ENCODE measurements at places on chromosomes 13 and 19.

GRCh38 chr13:71590654-71591148, 276.3 kb downstream of the DACH1 start:
- no peak for DNase-seq

- no peak for DNase-seq
Measured at GRCh38 chr13:85383291-85383690, 415.9 kb downstream of the SLITRK6 start.

GRCh38 chr19:21221693-21222092, 79.9 kb downstream of the ZNF431 start:
- no peak for DNase-seq

DNA sequence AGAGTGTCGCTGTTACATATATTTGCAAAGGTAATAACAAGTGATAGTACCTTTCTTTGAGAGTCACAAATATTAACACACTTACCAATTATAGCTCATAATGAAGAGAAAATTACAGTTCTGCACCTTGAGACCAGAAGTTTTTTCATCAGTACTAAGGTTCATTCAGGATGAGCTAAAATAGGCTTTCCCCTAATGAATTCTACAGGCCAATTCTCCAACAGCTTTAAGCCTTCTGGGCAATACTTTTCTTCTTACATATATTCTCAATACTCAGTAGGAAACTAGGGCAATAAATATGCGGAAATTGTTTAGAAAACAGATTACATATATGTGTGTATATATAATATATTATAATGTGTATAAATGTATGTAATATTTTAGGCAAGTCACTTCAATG, 2672.8 kb upstream of the PCDH20 start:
- DNase-seq, result no peak

DNA sequence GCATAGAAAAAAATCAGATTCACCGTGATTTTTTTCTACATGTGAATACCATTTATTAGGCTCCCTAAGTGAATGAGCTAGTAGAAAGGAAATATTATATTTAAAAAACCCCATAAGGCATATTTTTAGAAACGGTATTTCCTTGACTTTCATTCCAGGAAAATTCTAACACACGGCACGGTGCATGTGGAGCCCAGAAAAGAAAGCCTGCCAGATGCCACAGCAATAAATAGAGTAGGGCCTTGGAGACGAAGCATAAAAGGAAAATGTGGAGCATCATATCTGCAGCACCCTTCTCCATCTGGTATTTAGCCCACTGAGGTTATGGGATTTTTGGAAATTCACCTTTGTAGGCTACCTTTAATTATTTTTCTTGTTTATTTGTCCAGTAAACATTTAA, 314.4 kb downstream of the ENOX1 start:
- DNase-seq, result no peak

DNA sequence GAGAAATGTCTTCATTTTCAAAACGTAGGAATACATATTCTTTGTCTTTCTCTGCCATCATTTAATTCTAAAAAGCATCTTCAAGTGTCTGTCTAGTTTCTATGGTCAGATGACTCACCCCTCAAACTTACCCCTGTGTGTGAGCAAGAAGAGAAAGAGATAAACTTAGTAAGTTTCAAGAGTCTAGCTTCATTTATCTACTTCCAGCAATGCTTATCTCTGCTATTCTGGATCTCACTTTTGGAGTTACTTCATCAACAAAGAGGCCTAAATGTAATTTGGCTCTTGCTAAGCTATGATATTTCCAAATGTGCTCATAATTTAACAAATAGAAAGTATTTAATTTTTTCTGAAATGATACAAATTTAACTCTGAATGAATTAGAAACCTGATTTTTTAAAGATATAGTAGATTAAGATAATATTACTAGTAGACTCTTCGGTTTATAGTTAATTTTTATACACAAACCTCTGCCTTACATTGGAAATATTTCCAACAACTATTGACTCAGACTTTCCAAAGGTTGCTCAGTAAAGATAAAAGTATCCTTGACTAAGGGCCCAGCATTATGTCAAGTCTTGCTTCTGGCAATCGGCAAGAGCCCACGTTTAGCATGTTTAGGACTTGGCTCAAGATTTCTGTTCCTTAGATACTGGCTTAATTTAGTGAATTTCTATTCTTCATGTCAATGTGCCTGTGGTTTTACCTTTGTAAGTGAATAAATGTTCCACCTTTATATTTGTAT, 1511.0 kb upstream of the SLC10A2 start:
- DNase-seq, result peak; percentile 11

DNA sequence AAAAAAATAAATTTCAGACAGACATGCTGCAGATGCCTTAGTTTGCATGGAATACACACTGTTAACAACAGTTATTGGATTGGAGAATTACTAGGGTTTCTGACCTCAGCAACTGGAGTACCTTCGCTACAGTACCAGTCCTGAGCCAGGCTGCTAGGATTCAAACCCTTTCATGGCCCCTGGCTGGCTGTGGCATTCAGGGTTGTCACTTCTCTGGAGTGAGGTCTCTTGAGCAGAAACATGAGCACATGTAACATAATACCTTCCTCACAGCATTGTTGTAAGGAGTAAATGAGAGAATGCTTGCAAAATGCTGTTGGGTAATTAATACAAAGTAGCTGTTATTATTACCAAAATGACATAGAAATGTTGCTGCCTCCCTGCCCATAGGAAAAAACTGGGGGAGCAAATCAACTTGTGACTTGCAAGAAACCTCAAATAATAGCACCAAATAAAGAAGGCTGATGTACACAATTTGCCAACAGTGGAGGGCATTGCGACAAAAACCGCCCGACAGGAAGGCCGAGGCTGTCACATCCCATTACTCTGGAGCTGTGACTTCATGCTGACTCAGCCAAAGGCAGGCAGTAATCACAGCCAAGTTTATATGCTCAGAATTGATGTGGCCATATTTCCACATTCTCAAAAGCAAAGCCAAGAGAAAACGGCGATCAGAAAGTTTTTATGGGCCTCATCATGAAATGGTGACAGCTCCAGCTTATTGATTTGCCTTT, 100.4 kb downstream of the RFC3 start:
- peak; percentile 72 for DNase-seq

DNA sequence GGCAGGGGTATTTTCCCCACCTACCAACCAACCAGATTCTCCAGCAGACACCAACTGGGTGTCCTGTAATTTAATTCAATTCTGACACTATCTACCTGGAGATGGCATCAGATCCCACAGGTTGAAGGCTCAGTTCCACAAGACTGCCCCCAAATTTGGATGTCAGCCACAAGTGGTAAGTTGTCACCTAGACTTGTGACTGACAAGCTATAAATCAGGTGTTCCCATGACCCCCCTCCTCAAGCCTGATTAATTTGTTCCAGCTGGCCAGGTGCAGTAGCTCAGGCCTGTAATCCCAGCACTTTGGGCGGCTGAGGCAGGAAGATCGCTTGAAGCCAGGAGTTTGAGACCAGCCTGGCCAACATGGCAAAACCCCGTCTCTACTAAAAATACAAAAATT, 10.6 kb upstream of the HAUS5 start:
- no peak for DNase-seq

DNA sequence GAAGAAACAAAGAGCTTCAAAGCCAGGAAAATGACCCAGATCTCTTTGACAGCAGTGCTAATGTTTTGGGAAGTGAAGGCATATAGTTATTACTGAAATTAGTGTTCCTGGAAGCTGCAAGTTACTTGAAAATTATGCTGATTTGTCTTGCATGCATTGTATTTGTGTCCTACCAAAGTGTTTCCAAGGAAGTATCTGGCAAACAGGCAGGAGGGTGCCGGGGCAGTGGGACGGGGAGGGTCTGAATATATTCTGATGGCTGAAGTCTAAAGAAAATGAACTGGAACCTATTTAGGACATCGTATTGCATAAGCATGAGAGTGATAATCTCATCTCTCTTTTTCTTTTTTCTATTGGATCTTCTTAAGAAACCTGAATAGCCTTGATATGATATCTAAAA, 9.0 kb downstream of the RNASEH2B start:
- no peak for DNase-seq

DNA sequence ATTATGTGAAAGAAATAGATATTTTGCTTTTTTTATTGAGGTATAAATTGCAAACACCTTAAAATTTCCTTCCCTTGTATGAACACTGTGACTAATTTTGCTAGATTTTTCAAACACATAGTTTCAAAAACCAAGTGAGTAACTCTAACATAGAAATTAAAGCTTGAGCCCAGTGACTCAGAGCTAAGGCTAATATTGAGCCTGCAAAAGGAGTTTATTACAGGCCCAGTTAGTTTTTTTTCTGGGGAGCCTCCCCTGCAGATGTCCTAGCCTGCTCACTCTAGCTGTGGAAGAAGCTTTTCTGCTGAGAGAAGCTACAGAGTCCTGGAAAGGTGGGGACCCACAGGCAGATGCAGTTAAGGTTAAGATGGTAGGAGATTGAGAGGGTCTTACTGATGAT, 3.4 kb downstream of the ZNF430 start:
- no peak for DNase-seq

GRCh38 chr13:28093881-28094280, 6.5 kb downstream of the FLT3 start:
- DNase-seq, result no peak

- DNase-seq, result no peak
Measured at GRCh38 chr13:81406022-81406421, 1065.1 kb upstream of the SPRY2 start.

DNA sequence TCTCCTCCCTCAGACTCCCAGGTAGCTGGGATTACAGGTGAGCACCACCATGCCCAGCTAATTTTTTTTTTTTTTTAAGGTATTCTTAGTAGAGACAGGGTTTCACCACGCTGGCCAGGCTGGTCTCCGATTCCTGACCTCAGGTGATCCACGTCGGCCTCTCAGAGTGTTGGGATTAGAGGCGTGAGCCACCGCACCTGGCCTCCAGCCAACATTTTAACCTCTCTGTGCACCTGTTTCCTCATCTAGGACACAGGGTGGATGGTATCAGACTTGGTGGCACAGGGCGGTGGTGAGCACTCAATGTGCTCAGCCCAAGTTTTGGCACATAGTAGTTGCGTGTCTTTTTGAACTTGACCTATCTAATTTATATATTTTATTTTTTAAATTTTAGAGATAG, 12.5 kb downstream of the APBA3 start:
- DNase-seq, result no peak

GRCh38 chr13:67769987-67770341, 539.8 kb upstream of the PCDH9 start:
- no peak for DNase-seq

DNA sequence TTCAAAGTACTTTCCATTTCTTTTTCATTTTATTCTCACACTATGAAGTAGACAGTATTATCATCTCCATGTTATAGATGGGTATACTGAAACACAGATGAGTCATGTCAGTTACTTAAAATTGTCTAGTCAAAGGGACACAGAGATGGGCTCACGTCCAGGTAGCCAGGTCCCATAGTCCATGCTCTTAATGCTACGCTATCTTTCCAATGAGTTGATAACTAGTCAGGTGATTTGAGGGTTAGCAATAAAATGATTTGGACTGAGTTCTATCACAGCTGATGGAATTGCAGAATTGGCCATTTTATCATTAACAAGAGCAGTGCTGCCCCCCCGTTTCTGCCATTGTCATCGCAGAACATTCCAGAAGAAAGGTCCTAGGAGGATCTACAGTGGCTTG, 318.9 kb downstream of the DLEU7 start:
- DNase-seq, result no peak

- DNase-seq, result no peak
Measured at GRCh38 chr13:62356977-62357376, 941.3 kb upstream of the PCDH20 start.

- no peak for DNase-seq
Measured at GRCh38 chr13:49455007-49455398, 10.9 kb downstream of the SETDB2 start.

DNA sequence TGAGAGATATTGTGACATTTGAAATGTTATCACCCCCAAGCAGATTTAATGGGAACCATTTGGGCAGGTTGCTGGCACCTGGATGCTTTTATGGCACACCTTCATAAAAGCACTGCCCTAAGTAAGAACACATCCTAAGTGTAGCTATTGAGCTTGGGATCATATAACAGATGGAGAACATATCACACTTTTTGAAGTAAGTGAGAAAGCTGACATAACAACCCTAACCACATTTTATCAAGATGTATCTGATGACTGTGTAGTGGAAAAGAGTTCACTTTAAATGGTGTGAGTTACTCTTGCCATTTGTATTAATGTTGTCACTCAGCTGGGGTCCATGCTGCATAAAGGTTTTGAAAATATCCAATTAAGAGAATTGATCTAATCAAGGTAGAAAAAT, 287.9 kb downstream of the DCLK1 start:
- DNase-seq, result no peak

GRCh38 chr13:53783471-53783870, 754.9 kb downstream of the OLFM4 start:
- no peak for DNase-seq

GRCh38 chr13:18978447-18978846, 203.2 kb downstream of the TUBA3C start:
- DNase-seq, result no peak

- DNase-seq, result no peak
Measured at GRCh38 chr13:109114991-109115390, 485.6 kb downstream of the MYO16 start.

GRCh38 chr13:20505405-20506366, 20.0 kb downstream of the CRYL1 start:
- DNase-seq, result no peak

- peak; percentile 10 for DNase-seq
Measured at GRCh38 chr19:11261971-11262839, at the start of gene DOCK6. Gene DOCK6, minus strand, starts transcription at chr19:11262524. Its CDS starts 84 bp downstream, at chr19:11262440.

- DNase-seq, result no peak
Measured at GRCh38 chr13:23752111-23753001, 136.8 kb downstream of the MIPEP start.

- no peak for DNase-seq
Measured at GRCh38 chr13:71118779-71119364, 748.1 kb downstream of the DACH1 start.

GRCh38 chr13:46582190-46582589, 29.2 kb downstream of the LRCH1 start:
- DNase-seq, result no peak

DNA sequence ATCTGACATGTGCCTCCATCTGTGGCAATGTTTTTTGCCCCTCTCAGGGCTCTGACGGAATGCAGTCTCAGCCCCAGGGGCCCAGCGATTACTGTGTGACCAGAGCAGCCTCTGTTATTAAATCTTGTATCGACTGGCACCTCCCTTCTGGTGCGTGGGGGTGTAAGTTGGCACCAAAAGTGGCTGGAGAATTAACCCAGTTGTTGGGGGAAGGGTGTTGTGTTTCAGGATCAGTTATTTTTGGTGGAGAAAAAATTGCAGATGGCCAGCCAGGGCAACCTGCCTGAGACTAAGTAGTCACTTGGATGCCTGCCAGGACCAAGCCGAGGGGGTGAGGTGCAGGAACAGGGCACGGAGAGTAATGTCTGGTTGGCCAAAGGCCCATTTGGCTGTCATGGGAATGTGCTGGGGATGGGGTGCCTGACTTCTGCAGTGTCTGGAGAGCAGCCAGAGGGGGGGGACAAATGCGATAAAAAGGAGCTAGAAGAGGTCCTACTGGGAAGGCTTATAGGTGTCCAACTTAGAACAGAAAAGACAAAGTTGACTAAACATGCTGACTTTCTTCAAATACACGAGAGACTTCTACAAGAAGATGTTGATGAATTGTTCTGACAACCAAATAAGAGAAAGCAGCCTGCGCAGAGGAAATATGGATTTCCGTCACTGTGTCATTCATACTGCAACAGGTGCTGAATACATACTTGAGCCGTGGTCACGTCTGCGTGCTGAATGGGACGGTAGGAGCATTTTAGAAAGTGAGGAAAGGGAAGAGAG, 69.8 kb downstream of the SIAH3 start:
- DNase-seq, result no peak
